ENCODE measurements at places on chromosomes 13 and 19. TPM values are rescaled to one million over a fixed set of nuclear protein-coding genes. Genes with fewer than 3 reads are reported as not detected.

The ZNF83 gene
- total RNA-seq = 36.4 TPM

The ZNF723 gene
- not detected for total RNA-seq

GRCh38 chr13:50159607-50160006, 144.4 kb downstream of the KCNRG start:
- DNase-seq = no peak

The ZNF737 gene
- total RNA-seq = 20.2 TPM

- no peak for DNase-seq
Observed at GRCh38 chr13:24075137-24075975, 85.2 kb upstream of the SPATA13 start.

- no peak for DNase-seq
Observed at GRCh38 chr19:30063650-30064347, 121.8 kb downstream of the URI1 start.

The ALG11 gene
- total RNA-seq = 38.9 TPM

The UHRF1 gene
- total RNA-seq = 42.5 TPM

The IGFL2 gene
- total RNA-seq = not detected

DNA sequence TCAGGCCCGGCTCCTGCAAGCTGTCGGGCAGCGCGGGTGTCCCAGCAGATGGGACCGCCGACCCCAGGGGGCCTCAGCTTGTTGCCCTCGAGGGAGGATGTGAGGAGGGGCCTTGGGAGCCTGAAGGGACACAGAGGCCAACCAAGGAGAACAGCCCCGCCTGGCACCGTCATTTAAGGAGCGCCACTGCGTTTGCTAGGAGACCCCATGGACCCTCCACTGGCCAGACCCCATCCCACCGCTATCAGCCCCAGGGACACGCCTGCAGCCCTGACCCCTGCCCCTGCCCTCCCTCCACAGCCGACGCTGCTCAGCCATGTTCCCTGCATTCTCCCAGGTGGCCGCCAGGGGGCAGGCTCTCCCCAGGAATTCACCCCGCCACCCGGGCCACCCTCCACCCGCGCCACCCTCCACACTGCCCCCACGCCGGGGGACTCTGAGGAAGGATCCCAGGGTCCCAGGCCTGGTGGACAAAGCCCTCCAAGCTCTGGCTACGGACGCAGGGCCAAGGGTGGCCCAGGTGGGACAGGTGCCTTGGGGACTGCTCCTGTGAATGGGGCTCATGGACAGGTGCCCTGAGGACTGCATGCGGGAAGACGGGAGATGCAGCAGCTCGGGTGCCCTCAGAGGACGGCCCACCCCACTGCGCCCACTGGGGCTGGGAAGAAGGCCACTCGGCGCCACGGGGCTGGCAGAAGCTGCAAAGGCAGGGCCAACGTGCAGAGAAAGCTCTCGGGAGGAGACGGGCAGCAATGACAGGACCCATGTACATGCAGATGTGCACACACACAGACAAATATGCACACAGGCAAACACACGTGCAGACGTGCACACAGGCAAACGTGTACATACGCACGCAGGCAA, 34.4 kb downstream of the PIP5K1C start:
- peak; percentile 81 for DNase-seq

GRCh38 chr13:105035092-105035491, 1500.4 kb downstream of the EFNB2 start:
- no peak for DNase-seq

The SHC2 gene
- total RNA-seq = 9.0 TPM

GRCh38 chr19:2187159-2187558, 23.4 kb downstream of the DOT1L start:
- DNase-seq = no peak

The GTF3A gene
- 77.0 TPM for total RNA-seq

DNA sequence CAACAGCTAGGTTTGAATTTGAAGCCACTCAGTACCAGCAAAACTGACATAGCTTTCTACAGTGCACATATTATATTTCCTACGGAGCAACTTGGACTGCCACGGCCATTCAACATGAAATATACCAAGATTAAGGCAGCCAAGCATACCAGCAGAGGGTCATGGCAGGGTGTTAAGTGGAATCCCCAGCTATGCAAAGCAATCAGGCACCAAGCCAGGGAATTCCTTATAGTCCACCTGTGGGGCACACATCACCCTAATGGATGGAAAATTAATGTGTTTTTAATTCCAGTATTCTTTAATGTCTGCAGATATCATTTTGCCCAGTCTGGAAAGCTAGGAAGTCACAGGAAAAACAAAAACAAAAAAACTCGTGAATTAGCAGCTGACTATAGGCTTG, 1190.3 kb downstream of the EFNB2 start:
- no peak for DNase-seq

GRCh38 chr19:32876919-32877285, 7.3 kb upstream of the SLC7A9 start:
- DNase-seq = no peak

DNA sequence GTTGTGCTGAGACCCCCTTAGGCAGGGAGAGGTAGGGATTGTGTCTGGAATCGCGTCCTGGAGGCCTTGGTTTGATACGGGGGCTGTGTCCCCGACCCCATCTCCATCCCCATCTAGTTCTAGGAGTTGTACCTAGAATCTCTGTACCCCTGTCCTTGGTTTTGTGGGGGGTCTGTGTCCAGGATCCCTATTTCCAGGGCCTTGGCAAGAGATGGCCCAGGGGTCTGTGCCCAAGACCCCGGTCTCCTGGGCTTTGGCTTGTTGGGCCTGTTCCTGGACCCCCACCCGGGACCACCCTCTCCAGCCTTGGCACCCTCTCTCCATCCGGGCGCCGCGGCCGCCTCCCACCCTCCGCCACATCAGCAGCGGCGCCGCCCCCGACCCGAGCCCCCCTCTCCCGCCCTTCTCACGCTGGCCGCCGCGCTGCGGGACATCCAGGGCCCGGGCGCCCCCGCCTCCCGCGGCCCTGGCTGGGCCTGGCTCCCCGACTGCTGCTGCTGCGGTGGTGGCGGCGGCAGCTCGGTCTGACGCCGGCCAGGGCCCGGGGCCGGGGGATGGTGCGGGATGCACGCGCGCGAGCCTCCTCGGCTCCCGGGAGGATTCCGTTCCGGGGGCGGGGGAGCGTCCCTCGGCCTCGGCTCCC, at the start of gene NUMBL:
TSS of gene NUMBL (minus strand) at position 602 of the 643 bp plus-strand sequence. CDS start at position 434, 168 bp downstream.
- no peak for DNase-seq

The HPN gene
- total RNA-seq = 34.6 TPM

GRCh38 chr13:95546919-95547318, 5.6 kb upstream of the CLDN10 start:
- no peak for DNase-seq

GRCh38 chr13:114298866-114299265, 15.4 kb upstream of the CHAMP1 start:
- DNase-seq = no peak

The HAUS8 gene
- total RNA-seq = 29.9 TPM

- DNase-seq = no peak
Observed at GRCh38 chr13:48808683-48809082, 155.0 kb downstream of the CYSLTR2 start.

The BEST2 gene
- total RNA-seq = 4.7 TPM

The ACP7 gene
- total RNA-seq = 0.11 TPM

- DNase-seq = no peak
Observed at GRCh38 chr19:7337380-7338194, 11.2 kb upstream of the ARHGEF18 start.

- no peak for DNase-seq
Observed at GRCh38 chr13:30033681-30034457, 183.5 kb upstream of the UBL3 start.

GRCh38 chr13:28636069-28636468, 22.9 kb upstream of the POMP start:
- DNase-seq = no peak

The IL27RA gene
- 12.0 TPM for total RNA-seq

DNA sequence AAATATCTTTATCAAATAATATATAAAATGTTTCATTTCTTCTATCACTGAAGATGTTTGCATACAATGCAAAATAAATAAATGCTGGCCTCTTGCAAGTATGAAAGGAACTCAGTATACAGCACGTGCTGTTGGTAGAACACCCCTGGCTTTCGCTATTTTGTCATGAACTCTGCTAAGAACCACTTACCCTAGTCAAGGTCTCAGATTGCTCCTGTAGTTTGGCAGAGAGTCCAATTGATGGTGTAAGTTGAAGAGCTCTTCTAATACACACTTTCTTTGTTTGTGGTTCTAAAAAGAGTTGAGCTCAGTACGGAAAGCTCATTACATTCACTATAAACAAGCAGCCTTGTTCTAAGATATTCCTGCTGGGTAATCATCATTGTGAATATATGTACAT, 1258.9 kb downstream of the EFNB2 start:
- no peak for DNase-seq

- no peak for DNase-seq
Observed at GRCh38 chr13:35389535-35389934, 87.0 kb downstream of the MAB21L1 start.

DNA sequence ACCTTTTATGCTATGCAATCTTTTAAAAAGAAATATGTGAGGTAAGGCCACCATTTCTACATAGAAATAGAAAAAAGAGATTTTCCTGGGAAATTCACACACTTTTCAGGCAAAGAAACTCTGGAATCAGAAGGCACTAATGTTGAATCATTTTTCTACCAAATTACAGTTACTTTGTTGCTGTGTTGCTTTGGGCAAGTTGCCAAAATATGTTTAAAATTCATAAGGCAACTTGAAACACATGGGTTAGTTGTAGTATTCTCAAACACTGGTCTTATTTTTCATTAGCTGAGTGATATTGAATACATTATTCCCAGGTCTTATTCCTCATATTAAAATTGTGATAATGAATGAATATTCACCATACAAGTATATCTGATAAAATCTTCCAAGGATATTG, 195.0 kb upstream of the SLITRK1 start:
- DNase-seq = no peak

DNA sequence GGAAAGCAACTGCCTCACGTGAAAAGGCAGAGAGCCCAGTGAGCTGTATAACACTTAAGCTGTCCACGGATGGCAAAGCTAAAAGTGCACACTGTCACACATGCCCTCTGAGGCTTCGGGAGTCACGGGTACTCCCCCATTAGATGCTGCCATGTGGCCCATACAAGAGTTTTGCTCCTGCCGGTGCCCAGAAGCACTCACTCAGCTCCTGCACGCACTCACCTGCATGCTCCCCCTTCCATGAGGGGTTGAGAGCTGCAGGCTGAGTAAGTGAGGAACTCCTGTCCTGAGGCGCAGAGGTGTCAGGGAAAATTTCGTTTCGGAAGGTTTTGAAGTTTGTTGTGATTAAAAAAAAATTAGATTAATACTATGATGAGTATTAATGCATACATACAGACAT, 939.2 kb upstream of the ATXN8OS start:
- DNase-seq = no peak

DNA sequence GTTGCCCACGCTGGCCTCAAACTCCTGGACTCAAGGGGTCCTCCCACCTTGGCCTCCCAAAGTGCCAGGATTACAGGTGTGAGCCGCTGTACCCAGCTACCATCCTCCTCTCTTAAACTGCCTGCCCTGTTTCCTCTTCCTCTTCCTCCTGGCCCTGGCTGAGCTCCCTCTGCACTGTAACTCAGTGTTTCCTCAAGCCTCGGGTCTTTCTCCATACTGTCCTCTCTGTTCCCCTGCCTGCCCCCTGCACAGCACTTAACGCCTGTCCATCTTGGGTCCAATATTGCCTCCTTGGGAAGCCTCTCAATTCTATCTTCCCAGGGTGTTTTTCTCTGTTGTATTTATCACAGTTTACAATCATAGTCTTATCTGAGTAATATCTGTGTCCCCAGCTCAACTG, 6.1 kb downstream of the LIPE start:
- no peak for DNase-seq

The SPHK2 gene
- total RNA-seq = 48.4 TPM

The ZNF681 gene
- total RNA-seq = 12.9 TPM

GRCh38 chr13:107379407-107380155, 811.6 kb upstream of the ARGLU1 start:
- DNase-seq = no peak

GRCh38 chr19:52691737-52692136, 43.1 kb downstream of the ZNF611 start:
- DNase-seq = no peak

The LHFPL6 gene
- 1.4 TPM for total RNA-seq

GRCh38 chr13:105996391-105997025, 539.0 kb downstream of the EFNB2 start:
- DNase-seq = no peak

- DNase-seq = no peak
Observed at GRCh38 chr19:1884719-1885334, 469 bp downstream of the ABHD17A start.

GRCh38 chr13:42039457-42039945, 8.9 kb upstream of the DGKH start:
- DNase-seq = no peak

The SPRY2 gene
- 44.3 TPM for total RNA-seq

DNA sequence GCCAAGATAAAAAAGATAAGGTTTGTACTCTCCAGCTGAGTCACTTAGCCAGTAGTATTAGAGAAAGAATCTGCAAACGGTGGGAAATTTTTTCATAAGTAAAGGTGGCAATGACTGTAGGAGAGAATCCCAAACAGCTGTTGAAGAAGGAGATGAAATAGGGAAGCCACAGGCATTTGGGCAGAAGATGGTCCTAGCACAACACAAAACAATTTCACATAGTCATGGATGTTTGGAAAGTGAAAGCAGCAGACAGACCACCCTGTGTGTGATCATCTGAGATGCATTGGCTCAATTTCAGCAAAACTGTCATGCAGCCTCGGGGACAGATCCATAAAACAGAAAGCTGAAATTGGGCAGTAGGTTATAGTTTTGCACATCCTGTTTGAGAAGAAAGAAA, 2832.4 kb downstream of the PCDH9 start:
- no peak for DNase-seq

GRCh38 chr19:41376241-41376997, at the start of gene TMEM91:
Gene TMEM91, plus strand, starts transcription at chr19:41376533. Its CDS starts 1,777 bp downstream, at chr19:41378310.
- peak; percentile 76 for DNase-seq

DNA sequence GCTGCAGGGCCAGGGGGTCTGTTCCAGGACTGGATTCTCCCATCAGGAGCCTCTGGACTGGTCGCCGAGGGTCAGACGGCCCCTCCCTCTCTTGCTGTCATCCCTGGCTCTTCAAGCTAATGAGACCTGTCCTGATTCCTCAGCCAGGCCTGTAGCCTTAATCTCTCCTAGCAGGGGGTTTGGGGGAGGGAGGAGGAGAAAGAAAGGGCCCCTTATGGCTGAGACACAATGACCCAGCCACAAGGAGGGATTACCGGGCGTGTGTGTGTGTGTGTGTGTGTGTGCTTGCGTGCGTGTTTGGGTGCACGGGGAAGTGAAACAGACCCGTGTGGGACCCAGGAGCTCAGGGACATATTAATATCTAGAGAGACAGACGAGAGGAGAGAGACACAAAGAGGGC, 1.9 kb upstream of the CRX start:
- DNase-seq = no peak

GRCh38 chr13:33096886-33097605, 80.8 kb downstream of the KL start:
- DNase-seq = no peak
